ENCODE measurements at places on chromosomes 7 and 10.

GRCh38 chr10:133438711-133439273 lies 14.4 kb upstream of the SPRN start:
- DNase-seq: no peak

GRCh38 chr10:70292004-70292403 lies 8.2 kb upstream of the NPFFR1 start:
- DNase-seq: no peak

DNA sequence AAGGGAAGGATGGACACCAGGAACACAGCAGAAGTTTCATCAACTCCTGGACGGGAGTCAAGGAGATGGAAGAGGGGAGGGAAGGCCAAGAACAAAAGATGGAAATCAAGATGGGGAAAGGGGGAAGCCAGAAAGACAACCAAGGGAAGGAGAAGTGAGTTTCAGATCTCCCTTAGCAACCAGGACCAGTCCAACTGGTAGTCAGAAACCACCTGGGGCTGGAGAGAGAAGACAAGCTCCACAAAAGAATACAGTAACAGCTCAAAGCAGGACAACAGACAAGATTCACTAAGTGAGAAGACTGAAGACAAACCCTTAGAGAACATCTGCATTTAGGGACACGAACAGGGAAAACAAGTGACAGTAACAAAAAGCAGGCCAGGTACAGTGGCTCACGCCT lies 30.6 kb downstream of the CDCA7L start:
- no peak for DNase-seq

- DNase-seq: no peak
Observed at GRCh38 chr10:3353235-3353634, 180.7 kb upstream of the PITRM1 start.

DNA sequence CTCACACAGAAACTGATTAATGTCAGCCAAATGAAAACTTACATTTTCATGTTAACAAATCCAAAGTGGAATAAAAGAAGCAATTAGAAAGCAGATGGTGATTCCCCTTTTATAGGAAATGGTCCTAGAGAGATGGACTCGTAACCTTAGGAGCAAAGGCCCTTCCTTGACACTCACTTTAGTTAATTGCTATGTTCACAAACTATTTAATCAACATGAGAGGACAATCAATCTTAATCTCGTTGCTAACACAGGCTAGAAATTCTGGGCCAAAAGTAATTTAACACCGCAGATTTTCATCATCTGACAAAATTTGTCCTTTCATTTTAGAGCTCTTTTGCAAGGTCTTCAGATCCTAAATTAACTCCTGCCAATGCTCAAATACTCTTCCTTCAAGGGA lies 64.0 kb upstream of the DNAJB12 start:
- DNase-seq: no peak

DNA sequence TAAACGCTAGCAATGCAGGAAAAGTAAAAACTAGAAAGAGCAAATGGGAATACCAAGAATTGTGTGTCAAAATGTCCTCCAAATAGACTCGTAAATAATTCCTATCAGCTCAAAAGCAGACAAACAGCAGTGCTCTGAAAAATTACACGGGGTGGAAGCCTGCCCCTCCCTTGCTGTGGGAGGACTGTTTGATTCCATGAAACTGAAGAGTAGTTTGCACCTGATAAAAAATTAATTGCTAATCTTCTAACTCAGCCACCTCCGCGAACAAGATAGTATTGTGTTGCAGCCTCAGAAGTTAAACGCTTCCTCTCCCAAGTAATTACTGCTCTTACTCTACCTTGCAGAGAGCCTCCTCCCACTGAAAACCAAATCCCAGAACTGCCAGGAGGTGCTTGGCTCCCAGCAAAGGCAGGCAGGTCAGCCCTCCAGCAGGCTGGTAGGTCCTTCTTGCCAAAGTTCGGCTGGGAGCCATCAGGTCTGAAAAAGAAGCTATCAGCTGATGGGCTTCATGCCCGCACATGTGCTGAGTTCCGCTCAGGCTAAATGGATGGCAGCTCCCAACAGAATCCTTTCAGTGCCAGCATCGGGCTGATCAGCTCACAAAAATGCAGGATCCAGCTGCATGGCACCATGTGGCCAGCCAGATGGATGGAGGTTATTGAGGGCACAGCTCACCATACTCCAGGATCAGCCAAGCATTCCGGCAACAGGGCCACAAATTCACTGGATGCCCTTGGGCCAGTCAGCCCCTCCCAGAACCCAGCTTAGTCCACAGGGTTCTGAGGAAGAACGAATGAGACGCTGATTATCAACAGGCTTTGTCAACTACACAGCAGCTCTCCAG lies 37.1 kb downstream of the MAD1L1 start:
- DNase-seq: no peak

- no peak for DNase-seq
Observed at GRCh38 chr10:35916791-35917190, 274.7 kb upstream of the FZD8 start.

GRCh38 chr10:96125142-96125515 lies 5.0 kb upstream of the ZNF518A start:
- DNase-seq: no peak

- DNase-seq: no peak
Observed at GRCh38 chr10:1938317-1938716, 201.0 kb upstream of the ADARB2 start.

GRCh38 chr7:51054231-51054630 lies 262.4 kb downstream of the COBL start:
- no peak for DNase-seq

GRCh38 chr10:129958148-129958628 lies 5.9 kb downstream of the EBF3 start:
- DNase-seq: no peak

DNA sequence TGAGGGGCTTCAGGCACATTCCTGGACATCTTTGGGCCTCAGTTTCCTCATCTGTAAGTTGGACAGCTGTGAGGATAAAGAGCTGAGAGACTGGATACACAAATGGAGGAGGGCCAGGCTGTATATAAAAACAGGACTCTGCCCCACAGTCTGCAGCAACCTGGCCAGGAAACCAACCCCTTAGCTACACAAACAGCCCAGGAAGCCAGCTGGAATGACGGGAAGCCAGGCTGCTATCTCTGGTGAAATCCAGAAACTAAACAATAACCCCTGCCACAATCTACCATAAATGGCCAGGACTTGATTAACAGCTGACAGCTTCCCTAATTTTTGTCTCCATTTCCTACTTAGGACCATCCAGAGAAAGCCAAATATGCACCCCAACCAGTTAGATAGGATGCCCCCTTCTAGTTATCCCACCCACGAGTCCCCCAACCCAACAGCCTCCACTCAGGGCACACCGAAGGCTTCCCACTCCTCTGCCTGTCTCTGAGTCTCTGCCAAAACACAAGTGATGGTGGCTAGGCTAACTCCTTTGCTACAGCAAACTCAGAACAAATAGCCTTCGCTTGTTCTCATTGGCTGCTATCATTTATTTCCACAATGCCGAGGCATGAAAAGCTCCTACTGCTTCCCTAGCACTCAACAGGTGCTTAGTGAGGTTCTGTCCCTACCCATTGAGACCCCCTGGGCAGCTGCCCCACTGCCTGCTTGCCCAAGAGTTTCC lies 110.0 kb upstream of the TCF7L2 start:
- no peak for DNase-seq

DNA sequence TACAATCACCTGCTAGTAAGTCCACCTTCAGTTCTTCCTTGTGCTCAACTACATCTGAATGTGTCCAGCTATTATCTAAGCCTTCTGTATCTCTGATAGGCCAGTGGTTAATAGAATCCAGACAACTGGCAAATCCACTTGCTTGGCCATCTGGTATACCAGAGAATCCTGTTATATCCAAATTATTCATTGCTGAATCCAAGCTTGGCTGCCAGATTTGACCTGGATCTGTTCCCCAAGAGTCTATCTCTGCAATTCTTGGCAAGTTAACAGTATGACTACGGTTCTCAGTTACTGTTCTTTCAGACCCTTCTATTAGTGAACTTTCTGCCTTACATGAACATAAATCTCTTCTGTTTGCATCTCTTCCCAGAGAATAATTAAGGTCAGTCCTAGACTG lies 154.6 kb upstream of the TARP start:
- DNase-seq: no peak

- DNase-seq: no peak
Observed at GRCh38 chr10:52949899-52950298, 177.3 kb upstream of the MBL2 start.

GRCh38 chr7:11779864-11780674 lies 51.9 kb downstream of the THSD7A start:
- no peak for DNase-seq

- no peak for DNase-seq
Observed at GRCh38 chr7:155256761-155257481, 40.8 kb upstream of the INSIG1 start.

DNA sequence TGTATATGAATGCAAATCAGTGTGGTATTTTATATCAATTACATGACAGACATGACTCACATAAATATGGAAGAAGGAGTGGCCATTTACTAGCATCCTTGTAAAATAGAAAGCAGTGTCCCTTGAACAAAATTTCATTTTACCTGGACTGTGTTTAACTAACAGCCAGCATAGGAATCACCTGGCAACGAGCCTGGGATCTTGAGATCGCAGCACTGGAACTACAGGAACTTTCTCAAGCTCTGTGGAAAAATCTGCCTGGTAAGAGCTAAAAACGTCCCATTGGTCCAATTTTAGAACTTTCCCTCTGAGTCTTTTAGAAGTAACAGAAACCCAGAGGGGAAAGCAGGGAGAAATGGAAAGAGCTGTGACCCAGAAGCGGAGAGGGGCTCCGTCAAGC lies 68.9 kb upstream of the AMPH start:
- no peak for DNase-seq

- DNase-seq: no peak
Observed at GRCh38 chr7:16648551-16648950, 2.6 kb downstream of the BZW2 start.

DNA sequence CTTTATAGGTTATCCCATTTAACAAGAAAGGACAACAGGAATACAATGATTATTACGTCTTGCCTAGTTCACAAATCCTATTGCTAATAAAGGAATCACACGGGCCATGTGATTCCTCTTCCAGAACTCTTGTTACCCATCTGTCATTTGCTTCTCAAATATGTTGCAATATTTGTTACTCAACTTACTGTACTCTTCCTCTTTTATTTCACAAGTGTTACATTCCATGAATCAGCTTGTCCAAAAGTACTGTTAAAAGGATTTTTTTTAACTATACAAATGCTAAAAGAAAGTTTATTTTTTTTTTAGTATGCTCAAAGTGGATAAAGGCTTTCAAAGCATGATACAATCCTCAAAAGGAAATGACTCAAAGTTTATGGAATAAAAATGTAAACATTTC lies 3.9 kb upstream of the CD36 start:
- no peak for DNase-seq

DNA sequence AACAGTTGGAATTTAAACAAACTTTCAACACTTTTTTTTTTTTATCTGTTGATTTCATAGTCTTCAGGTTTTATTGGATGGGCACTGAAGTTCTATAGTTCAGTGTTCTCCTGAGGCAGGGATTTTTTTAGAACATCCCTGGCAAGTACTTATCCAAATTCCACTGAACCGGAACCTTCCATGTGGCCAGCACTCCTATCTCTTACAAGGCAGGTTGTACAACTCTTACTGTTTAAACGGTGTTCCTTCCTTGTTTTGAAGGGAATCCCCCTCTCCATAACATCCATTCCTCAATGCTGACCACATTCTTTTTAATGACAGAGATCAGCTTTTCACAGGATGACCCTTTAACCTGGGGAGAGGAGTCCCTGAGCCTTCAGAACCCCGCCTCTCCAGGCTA lies 238.9 kb upstream of the CTBP2 start:
- no peak for DNase-seq

- no peak for DNase-seq
Observed at GRCh38 chr7:30980194-30980593, 16.4 kb downstream of the GHRHR start.

DNA sequence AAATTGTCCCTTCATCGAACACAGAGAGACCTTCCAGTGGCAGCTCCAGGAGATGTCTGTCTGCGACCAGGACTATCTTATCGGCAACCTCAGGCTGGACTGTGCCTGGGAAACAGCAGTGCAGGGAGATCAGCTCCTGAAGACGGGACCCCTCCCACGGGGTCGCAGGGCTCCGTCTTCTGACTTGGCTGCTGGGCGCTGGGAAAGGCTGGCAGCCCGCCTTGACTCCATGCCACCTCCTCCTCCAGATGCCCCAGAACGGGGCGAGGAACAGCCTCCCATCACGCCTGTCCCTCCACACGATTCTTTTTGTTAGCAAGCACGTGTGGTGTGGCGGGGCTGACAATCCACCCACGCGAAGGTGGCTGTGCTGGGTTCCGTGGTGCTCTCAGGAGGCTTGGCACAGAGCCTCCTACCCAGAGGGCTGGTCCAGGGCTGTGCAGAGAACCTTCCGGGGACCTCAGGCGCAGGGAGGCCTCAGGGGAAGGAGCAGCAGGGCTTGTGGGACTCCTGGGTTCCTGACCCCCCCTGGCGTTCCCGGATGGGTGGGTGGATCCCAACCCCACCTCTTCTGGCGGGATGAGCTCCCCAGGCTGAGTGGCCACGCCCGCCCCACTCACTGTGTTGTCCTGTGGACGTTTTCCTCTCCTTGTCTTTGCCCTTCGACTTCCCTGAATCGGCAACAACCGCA lies 47.6 kb upstream of the NKX6-2 start:
- no peak for DNase-seq

DNA sequence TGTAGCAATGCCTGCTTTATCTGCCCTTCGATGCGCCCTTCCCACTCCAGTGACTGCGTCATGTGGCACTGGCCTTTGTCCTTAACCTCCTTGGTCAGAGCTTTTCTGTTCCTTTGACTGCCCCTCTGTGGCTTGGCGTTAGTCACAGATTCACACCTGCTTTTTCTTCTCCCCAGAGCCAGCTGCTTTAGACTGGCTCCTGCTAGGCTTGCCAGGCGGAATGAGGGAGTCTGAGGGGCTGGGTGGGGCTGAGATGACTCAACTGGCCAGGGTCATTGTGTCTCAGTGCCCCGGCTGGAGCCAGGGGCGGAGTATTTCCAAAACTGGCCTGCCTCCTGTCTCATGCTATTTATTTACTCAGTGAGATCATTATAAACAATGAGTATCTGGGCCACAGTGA lies 194.1 kb downstream of the EMX2 start:
- no peak for DNase-seq

GRCh38 chr10:69573056-69573806 lies at the start of gene NEUROG3:
NEUROG3 (minus strand) TSS chr10:69573422; CDS start chr10:69573043, 379 bp downstream.
- DNase-seq: no peak

- DNase-seq: no peak
Observed at GRCh38 chr10:119919271-119919670, 26.7 kb downstream of the SEC23IP start.

- DNase-seq: no peak
Observed at GRCh38 chr10:111472445-111472844, 395.6 kb downstream of the ADRA2A start.
